ENCODE measurements at places on chromosomes 12 and 14.

- DNase-seq = no peak
Measured at GRCh38 chr14:102591372-102591943, 991 bp upstream of the RCOR1 start.

DNA sequence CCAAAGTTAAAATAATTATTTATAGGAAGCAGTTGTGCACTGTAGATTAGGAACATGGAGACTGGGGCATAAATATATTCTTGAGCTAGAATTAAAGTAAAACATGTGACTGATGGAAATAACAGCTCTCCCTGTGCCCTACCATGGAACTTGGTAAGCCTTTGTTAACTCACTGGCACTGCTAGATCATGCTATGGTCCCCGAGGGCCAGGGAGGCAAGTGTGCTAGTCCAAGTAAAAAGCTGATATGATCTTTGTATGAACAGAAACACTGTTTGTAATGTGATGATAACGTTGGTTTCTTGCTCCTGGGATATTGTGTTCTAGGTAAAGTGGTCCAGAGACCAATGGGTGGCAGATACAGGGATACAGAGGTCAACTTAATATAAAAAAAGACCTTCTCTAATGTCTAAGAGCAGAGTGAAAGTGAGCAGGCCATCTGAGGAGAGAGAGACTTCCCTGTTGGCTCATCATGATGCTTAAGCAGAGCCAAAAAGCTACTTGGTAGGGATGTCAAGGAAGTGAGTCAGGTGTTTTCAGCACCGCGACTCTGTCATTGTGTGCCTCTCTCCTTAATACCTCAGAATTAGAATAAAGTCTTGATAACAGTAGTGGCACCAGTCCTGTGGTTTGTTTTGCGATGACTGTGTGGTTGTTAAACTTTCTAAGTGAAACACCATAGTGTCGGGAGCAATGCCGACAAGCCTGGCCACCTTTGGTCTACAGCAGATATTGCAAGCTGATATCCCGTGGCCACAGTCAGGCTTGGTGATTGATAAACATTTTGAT, 27.6 kb downstream of the BICD1 start:
- no peak for DNase-seq

GRCh38 chr12:66497008-66497897, 181.6 kb downstream of the GRIP1 start:
- DNase-seq = no peak

DNA sequence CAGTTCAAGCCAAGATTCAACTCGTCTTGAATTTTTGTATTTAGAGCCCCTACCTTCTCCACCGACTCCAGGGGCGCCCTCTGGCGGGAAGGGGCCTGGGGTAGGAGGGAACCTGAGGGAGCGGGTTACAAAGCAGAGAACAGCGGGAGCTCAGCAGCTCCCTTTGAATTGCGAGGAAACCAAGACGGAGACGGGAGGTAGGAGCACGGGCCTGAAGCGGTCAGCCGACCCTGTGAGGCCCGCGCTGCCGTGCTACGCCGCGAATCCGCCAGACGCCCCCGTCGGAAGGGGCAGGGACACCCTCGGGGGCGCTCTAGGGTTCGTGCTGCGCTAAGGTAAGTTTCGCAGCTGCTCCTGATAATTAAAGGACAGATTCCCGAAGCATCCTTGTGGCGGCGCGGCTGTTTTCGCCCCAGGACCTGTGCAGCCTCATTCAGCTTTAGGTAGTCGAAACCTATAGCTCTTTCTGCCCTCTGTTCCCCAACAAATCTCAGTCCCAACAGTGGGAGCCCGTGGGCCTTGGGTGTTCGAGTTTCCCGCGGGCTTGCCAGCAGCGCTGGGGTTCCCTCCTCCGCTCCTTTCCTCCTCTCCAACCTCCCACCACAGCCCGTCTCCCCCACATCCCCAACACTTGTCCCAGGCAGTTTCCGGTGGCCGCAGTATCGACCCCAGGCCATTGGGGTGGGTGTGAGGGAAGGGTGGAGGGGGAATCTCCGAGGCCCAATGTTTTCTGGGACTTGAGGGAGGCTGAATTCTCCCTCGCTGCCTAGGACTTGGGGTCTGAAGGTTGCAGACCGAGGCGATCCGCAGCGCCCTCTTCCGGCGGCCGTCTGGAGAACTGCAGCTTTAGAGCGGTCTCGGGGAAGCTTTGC, 5.1 kb upstream of the NKX2-1 start:
- DNase-seq = no peak

GRCh38 chr12:70581208-70581607, 56.0 kb downstream of the PTPRB start:
- DNase-seq = no peak

GRCh38 chr12:132488127-132489077, 1.5 kb upstream of the FBRSL1 start:
- DNase-seq = no peak

DNA sequence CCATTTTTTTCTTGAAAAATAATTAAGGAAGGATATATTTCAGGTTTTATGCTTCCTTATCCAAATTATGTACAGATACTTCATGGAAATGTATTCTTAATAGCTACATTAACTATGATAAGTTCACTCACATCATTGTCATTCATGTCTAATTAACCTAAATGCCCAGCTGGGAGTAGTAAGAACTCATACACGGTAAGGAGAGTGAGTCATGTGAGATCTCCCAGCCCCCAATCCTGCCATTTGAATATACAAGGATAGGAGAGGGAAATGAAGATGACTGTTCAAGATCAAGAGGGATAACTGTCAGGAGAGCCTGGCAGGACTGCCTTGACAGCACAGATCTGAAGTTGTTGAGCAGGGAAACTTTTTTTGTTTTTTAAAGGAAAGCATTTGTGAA, 343.4 kb upstream of the USP15 start:
- DNase-seq = no peak

GRCh38 chr14:100063314-100063941, 1.8 kb upstream of the EVL start:
- DNase-seq = no peak

- DNase-seq = no peak
Measured at GRCh38 chr12:49111206-49111605, 559 bp upstream of the LMBR1L start.

GRCh38 chr14:92471919-92472318, 41.7 kb upstream of the RIN3 start:
- DNase-seq = no peak

- no peak for DNase-seq
Measured at GRCh38 chr12:92020983-92021665, 124.5 kb downstream of the BTG1 start.

DNA sequence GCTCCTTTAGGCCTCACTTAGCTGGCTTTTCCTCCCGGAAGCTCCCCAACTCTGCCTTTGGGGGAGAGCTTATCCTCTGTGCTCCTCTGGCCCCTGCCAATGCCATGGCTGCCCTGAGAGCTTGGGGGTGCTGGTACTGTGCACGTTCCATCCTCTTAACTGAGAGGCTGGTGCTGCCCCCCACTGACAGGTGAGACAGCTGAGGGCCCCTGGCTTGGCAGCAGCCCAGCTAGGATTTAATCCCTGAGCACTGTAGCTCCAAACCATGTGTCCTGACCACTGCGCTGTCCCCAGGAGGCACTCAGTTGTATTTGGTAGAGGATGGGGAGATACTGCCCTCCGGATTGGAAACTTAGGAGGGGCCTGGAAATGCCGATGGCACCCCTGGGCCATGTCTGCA, 46.1 kb downstream of the UBE3B start:
- DNase-seq = no peak
